ENCODE measurements at places on chromosomes 7 and 10.
A peak's percentile ranks its signal among the peaks of the same experiment; 100 is the strongest.

DNA sequence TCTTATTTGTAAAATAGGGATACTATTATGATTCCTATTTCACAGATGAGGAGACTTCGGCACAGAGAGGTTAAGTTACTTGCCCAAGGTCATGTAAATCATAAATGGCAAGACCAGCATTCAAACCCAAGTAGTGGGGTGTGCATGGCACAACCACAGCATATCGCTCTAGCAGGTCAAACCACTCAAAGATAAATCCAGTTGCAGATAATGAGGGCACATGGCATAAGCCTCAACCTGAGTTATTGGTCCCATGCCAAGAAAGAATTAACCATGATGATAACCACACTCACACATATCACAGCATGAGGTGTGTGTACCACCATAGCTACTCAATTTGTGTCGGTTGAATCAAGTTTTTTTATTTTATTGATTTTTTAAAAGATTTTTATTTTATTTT, 180.5 kb downstream of the CREB5 start:
- H3K27ac ChIP-seq: no peak overlapping the region
- H3K4me1 ChIP-seq: no peaks in the 10 kb centered on the region
- H3K27me3 ChIP-seq: no peaks in the 10 kb centered on the region
- no peak overlapping the region for H3K4me3 ChIP-seq
- DNase-seq: no peak

DNA sequence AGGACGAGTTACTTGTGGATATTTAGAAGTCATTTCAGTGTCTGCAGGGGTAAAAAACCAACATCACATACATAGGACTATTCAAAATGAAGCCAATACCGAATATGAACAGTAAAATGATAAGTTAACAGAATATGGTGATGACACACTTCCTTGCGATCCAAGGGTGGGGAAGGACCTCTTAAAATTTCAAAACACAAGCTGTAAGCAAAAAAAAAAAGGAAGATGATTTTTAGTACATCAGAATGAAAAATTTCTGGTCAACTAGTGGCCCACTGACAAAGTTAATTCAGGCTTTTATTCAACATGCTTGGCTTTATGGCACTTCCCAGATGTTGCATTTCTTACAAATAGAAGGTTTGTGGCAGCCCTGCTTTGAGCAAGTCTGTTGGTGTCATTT, 19.0 kb upstream of the GALNTL5 start:
- H3K4me1 ChIP-seq: no peaks in the 10 kb centered on the region
- no peak overlapping the region for H3K4me3 ChIP-seq
- no peak overlapping the region for H3K27ac ChIP-seq
- no peak for DNase-seq
- no peaks in the 10 kb centered on the region for H3K36me3 ChIP-seq

DNA sequence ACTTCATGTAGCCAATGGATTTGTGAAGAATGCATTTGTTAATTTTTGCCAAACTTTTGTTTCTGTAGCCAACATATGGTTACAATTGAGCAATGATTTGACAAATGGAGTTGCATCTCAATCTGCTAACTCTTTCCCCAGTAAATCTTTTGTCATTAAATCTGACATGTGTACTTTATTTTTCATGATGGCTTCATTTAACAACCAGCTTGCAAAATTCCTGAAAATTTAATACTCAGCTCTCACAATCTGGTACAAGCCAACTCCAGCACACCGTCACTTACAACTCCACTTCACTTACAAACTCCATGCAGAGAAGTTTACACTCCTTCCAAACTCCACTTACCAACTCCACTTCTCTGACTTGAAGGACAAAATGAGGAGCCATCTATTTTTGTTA, 26.5 kb upstream of the HIBADH start:
- H3K36me3 ChIP-seq: no peaks in the 10 kb centered on the region
- no peak overlapping the region for H3K4me3 ChIP-seq
- H3K4me1 ChIP-seq: no peaks in the 10 kb centered on the region
- no peak overlapping the region for H3K27ac ChIP-seq
- H3K27me3 ChIP-seq: no peaks in the 10 kb centered on the region

DNA sequence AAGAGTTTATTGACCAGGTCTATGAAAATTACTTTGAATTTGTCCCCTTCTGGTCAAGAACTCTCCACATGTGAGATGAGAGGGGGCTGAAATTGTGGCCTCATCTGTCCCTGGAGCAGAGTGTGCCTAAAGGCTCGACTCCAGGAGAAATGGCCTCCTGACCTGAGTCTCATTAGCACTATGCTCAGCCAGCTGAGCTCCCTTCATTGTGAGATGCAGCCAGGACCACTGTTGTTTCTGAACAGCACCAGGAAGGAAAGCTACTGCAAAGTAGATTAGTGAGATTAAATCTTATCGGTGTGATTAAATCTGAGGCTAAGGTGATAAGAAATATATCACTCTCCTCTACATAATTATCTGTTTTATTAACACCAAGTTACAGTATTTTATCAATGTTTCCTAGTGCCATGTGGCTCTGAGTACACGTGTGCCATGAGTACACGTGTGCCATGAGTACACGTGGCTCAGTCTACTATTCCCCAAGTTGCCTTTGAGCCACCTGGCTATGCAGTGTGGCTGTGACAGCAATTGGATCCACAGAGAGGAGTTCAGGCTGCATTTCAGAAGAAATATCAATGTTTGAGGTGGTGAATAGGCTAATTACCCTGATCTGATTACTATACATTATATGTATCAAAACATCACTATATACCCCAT, 126.9 kb downstream of the IPMK start:
- peaks cover 4% of the 10 kb centered on the region for H3K4me1 ChIP-seq
- H3K36me3 ChIP-seq: no peaks in the 10 kb centered on the region
- no peaks in the 10 kb centered on the region for H3K27me3 ChIP-seq
- peak overlapping the region; percentile 11 for H3K4me3 ChIP-seq
- peak overlapping the region; percentile 52 for H3K27ac ChIP-seq
- peak; percentile 48 for DNase-seq

DNA sequence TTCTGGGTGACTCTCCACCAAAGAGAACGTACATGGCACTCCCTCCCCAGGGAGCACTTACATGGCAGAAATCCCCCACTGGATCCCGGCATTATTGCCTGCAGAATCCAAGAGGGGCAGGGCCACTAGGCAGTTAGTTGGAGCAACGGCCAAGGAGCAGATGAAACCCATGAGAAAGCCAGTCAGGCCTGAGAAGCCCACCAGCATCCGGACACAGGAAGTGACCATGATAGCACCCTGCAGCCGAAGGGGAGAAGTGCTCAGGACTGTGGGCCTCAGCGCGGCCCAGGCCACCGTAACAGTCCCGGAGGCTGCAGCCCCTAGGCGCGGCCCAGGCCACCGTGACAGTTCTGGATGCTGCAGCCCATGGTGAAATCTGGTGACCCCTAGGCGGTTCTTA, 43.5 kb downstream of the STRA8 start:
- H3K4me3 ChIP-seq: no peak overlapping the region
- no peak overlapping the region for H3K27ac ChIP-seq
- H3K4me1 ChIP-seq: no peaks in the 10 kb centered on the region
- peaks cover 6% of the 10 kb centered on the region for H3K27me3 ChIP-seq
- no peaks in the 10 kb centered on the region for H3K36me3 ChIP-seq

- no peak overlapping the region for H3K27ac ChIP-seq
- no peaks in the 10 kb centered on the region for H3K4me1 ChIP-seq
- no peaks in the 10 kb centered on the region for H3K27me3 ChIP-seq
- DNase-seq: no peak
- H3K4me3 ChIP-seq: no peak overlapping the region
Measured at GRCh38 chr7:40401406-40401805, 266.6 kb downstream of the SUGCT start.

DNA sequence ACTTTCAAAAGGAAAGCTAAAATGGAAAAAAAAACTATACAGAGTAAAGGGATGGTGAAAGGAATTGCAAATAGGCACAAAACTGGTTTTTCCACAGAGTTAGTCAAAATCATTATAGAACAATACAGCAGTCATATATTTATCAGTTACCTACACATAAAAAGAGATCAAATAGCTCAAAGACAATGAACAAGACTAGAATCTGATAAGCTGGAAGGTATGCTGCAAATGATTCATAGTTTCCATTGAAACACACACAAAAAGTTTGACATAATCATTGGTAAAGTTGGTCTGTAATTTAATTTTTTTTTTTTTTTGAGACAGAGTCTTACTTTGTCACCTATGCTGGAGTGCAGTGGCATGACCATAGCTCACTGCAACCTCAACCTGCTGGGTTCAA, 92.4 kb upstream of the SGCE start:
- H3K27me3 ChIP-seq: no peaks in the 10 kb centered on the region
- DNase-seq: no peak
- no peak overlapping the region for H3K27ac ChIP-seq
- H3K4me3 ChIP-seq: no peak overlapping the region
- no peaks in the 10 kb centered on the region for H3K4me1 ChIP-seq

Data from endodermal cell (in vitro differentiated cells).